Right lung (tissue), 10 donors: ENCODE measurements at places on chromosomes 16 and 17. TPM values are rescaled to one million over a fixed set of nuclear protein-coding genes. Genes with fewer than 3 reads are reported as not detected.

The SMIM5 gene
- 2.0 TPM for polyA plus RNA-seq

The KCNJ12 gene
- 6.0 TPM for polyA plus RNA-seq

The MRPL12 gene
- 28.3 TPM for polyA plus RNA-seq

The CLUH gene
- 29.3 TPM for polyA plus RNA-seq

The COPRS gene
- 44.9 TPM for polyA plus RNA-seq

The CTRB2 gene
- not detected for polyA plus RNA-seq

The CBFB gene
- polyA plus RNA-seq: 58.0 TPM

The TUBB3 gene
- 3.9 TPM for polyA plus RNA-seq

The TAT gene
- 0.12 TPM for polyA plus RNA-seq

The CPHXL2 gene
- polyA plus RNA-seq: 0.09 TPM

The CD79B gene
- polyA plus RNA-seq: 1.9 TPM

The CDR2 gene
- 27.3 TPM for polyA plus RNA-seq
